EL (cell line): ENCODE measurements at places on chromosomes 3 and 15.
A peak's percentile ranks its signal among the peaks of the same experiment; 100 is the strongest.

- no peak for DNase-seq
Measured at GRCh38 chr15:57486833-57487232, 104.9 kb upstream of the MYZAP start.

GRCh38 chr15:66715720-66716655 is 14.0 kb downstream of the SMAD6 start:
- no peak for DNase-seq

DNA sequence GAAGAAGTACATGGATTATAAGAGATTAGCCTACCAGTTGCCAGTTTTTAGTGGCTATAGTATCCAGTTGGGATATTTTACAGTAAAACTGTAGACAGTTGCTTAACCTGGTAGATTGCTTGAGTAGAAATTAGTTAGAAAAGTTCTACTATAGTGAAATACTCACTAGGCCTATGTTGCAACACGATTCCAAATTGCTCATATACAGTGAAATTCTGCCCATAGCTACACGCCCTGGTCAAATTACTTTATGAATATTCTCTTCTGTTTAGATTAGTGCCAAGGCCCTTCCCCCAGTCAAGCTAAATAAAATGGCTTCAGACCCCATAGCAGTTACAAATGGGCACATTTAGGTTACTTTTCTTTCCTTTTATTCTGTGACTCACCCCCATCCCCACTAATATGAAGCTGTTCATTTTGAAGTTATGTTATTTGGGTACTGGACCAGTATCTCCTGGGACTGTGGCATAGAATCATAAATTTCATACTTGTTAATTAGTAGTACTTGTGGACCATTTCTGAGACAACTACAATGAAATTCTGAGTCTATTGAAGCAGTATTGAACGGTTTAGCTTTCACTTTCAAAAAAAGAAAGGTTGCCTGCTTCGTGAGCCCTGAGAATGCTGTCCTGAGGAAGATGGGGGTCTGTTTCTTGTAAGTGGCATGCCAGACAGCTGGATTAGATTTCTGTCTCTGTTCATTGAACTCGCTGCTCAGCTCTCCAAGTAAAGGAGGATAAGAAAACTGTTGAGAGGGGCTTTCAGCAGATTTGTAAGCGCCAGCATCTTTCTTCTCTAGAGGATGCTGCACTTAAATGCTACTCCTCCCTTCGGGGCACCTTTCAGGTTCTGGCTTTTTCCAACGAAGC is 65.8 kb upstream of the CFAP20DC start:
- no peak for DNase-seq

GRCh38 chr3:84820126-84820525 is 138.7 kb upstream of the CADM2 start:
- no peak for DNase-seq

DNA sequence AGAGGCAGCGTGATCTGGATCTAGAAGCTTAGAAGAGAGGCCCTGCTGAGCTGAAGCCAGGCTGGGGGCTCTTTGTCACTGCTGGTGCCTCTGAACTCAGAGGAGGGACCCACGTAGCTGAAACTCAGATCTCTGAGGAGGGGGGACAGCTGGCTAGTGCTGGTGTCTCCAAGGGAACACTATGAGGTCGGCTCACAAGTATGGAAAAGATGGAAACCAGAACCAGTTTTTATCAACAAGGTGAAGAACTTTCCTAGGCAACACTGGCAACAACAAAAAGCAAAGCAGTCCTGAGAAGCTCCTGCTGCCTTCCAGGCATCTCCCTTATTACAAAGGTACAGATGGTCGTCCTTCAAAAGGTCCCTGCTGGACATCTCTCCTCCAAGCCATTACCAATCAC is 27.0 kb upstream of the FSTL1 start:
- no peak for DNase-seq

GRCh38 chr3:193805448-193805847 is 212.4 kb downstream of the OPA1 start:
- DNase-seq: peak; percentile 63

DNA sequence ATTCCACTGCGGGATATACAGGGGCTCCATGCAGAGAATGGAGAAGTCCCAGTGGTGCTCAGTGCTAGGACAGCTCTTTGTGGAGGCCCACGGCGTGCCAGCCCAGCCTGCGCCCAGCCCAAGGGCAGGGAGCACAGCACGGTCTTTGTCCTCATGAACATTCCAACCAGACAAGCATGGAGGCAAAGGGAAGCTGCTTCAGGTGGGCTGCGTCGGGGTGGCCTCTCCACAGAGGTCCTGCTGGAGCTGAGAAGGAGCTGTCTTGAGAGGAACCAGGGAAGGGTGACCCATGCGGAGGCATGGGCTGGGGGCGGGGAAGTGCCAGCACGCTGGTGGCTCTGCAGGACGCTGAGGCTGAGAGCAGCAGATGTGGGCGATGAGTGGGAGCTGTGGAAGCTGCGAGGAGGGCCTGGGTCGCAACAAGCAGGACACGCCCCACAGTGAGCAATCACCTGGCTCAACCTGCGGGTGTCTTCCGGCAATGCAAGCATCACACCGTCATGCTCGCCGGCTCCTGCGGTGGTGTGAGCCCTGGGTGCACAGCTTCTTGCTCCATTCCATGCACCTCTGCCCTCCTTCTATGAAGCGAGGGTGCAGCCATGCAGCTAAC is 14.0 kb upstream of the KLF15 start:
- DNase-seq: no peak

GRCh38 chr15:67114046-67114445 is 48.6 kb downstream of the SMAD3 start:
- DNase-seq: no peak

DNA sequence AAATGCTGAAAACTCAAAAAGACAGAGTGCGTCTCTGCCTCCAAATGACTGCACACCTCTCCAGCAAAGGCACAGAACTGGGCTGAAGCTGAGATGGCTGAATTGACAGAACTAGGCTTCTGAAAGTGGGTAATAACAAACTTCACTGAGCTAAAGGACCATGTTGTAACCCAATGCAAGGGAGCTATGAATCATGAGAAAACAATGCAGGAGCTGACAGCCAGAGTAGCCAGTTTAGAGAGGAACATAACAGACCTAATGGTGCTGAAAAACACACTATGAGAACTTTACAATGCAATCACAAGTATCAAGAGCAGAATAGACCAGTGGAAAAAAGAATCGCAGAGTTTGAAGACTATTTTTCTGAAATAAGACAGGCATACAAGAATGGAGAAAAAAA is 10.1 kb upstream of the AVEN start:
- peak; percentile 84 for DNase-seq

DNA sequence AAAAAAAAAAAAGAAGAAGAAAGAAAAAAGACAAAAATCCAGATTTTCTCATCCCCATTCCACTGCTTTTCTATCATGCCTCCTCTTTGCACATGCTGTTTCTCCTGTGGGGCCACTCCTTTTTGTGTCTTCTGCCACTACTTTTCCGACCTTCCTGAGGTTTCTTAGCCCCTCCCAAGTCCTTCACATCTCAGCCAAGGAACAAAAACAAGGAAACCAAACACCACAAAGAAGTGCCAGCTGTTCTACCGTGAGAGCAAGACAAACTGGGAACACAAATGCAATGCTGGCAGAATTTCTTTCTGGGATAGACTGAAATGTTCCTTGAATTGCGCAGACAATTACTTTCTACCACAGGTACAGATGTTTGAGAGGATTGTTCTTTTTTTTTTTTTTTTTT is 83.2 kb downstream of the MB21D2 start:
- no peak for DNase-seq
